ENCODE measurements at places on chromosomes 5 and 9.

DNA sequence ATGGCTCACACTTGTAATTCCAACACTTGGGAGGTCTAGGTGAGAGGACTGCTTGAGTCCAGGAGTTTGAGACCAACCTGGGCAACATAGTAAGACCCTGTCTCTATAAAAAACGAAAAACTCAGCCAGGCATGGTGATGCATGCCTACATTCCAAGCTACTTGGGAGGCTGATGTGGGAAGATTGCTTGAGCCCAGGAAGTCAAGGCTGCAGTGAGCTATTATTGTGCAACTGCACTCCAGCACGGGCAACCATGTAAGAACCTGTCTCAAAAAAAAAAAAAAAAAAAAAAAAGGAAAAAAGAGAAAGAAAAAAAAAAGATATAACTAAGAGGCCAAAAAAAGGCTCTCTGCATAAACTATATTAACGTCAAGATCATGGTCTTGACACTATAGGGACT lies 27.3 kb downstream of the GIN1 start:
- DNase-seq = no peak

DNA sequence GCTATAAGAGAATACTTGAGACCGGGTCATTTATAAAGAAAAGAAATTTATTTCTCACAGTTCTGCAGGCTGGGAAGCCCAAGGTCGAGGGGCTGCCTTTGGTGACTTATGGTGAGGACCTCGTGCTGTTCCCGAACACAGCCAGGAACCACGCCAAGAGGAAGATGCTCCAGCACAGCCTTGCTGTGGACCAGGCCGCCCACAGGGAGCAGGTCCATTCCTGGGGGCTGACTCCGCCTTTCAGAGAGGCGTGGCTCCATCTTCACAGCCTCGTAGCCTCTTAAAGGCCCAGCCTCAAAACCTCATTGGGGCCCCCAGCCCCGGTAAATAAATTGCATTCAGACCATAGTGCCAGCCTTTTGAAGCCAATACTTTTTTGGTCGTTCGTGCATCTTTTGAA lies 93.5 kb upstream of the CACNA1B start:
- DNase-seq = no peak

GRCh38 chr5:128121651-128122050 lies 38.1 kb downstream of the SLC12A2 start:
- DNase-seq = no peak

GRCh38 chr9:94153905-94154304 lies 69.6 kb downstream of the PTPDC1 start:
- no peak for DNase-seq

GRCh38 chr9:131060900-131061630 lies 35.3 kb upstream of the AIF1L start:
- no peak for DNase-seq

DNA sequence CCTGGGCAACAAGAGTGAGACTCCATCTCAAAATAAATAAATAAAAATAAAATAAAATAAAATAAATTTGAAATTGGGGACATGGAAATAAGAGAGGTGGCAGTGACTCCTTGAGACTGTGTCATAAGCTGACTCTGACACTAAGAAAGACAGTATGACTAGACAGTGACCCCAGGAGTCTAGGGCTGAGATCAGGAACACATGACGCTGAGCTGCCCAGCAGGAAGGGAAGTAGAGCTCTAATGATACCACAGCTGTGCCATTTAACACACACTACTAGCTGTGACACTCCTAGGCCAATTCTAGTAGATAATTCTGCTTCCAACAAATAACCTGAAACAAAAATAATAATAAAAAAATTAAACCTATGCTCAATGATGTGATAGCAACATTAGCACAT lies 293.0 kb downstream of the SEC61B start:
- DNase-seq = no peak

- DNase-seq = no peak
These were observed 475.0 kb downstream of the CTNND2 start for GRCh38 chr5:11429254-11429653.

DNA sequence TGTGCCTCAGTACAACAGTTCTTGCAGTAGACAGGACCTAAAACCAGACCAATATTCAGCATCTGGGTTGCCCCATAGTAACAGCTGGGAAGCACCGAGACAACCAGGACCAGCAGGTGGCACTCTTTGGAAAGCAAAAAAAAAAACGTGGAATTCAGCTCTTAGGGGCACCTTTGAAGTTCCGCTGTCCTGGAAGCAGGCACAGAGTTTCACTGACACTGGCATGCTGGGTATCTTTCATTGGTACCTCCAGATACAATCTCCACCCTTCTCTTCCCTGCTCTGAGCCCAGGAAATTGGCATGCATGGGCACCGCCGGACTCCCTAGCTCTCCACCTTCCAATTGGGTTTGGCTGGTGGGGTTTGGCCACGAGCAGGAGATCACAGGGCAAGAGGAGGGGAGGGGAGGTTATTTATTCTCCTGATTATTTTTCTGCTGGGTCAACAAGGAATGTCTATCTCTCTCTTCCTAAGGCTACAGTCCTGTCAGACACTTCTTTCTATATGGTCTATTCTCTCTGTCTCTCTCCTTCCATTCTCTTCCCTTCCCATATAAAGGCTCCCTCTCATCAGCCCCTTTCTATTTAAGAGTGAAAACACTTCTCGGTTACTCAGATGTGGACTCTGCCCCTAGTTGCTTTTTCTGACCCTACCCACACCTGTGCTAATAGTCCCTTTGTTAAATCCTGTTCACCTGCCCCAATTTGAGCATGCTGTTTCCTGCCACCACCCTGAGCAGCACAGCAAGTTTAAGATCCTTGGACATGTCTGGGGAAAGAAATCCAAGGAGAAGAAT lies 1.9 kb upstream of the IDNK start:
- DNase-seq = peak; percentile 66

DNA sequence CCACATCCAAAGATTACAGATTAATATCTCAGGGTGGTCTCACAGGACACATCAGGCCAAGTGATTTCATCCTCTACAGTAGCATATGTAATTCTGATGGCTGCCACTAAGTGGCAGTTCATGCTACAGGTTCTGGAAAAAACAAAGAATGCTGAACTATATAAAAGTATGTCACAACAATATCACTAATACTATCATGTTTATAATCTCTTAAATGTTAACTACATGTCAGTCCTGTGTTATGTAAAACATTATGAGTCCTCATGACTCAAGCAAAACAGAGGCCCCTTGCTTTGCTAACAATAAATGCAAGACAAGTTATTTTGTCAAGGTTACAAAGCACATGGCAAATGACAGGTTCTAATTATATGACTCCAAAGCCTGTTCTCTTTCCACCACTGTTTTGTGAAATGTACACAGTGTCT lies 233.2 kb downstream of the FBXL17 start:
- DNase-seq = no peak

GRCh38 chr5:963310-963672 lies 45.3 kb upstream of the NKD2 start:
- no peak for DNase-seq

GRCh38 chr5:1021136-1021968 lies 12.8 kb downstream of the NKD2 start:
- DNase-seq = no peak

DNA sequence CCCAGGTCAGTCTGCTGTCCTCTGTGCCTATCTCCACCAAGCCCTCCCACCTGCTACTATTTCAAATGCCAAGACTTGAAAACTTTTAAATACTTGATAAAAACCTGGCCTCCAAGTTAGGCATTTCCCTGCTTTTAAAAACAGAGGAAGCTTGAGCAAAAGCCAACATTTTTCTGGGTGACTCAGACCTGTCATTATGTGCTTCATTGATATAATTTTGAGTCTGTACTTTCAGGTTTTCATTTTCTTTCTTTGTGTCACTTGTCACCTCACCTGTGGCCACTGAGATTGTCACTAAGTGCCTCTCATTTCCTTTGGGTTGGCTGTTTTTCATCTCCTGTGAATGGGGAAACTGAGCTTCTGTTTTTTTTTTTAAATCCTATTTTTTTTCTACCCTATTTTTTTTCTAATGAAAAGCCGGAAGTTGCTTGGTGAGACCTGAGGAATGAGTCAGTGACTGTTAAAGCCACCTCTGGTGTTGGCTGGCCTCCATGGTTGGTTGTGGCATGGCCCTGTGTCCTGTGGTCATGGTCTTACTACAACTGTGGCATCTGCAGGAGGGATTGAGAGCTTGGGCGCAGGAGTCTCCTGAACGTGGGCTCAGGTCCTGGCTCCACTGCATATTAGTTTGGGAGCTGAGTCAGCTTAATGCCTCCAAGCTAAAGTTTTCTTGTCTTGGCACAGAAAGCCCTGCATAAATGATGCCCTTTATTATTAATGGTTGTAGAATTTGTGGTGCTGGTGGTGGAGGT lies 56.7 kb downstream of the ARHGAP26 start:
- no peak for DNase-seq

DNA sequence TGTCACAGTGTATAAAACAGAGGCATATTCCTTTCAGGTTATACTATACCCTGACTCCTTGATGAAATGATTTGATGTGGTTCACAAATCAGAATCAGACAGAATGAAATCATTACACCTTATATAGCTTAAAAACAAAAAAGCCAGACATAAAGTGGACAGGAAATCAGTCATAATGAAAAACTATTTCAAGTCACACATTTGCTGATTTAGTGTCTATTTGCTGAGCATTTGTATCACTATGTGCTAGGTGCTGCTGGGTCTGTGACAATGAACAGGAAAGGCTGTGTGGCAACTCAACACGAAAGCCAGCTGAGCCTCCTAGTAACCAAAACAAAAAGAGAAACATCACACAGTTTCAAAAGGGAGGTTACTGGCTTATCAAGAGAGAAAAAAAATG lies 194.0 kb downstream of the EFNA5 start:
- peak; percentile 52 for DNase-seq

DNA sequence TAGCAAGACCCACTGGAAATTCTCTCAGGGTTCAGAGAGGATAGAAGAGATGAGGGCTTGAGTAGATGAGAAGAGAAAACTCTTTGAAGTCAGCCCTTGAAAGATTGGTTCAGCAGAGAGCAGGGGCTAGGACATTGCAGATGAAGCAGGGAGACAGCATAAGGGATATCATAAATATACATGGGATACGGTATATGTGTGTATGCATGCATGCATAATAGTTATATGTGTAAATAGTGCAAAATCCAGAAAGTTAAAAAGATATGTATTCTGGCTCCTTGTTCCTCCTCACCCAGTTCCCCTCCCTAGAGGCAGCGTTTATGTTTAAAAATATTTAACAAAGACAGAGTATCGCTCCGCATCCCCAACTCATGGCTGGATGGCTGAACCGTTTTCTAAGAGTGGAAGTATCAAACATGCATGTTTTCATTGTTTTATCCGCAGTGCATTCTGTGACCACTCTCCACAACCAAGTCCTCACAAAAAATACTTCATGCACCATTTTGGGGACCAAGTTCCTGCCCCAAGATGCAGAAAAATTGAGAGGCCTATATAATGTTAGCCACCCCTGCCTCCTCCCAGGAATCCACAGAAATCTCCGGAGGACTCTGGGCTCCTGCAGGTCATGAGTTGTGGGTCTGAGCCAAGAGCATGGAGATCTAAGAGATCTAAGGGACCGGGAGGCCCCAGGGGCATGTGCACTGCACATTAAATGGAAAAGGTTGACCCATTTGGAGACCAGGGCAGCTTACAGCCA lies 119.5 kb downstream of the MTX3 start:
- no peak for DNase-seq

- DNase-seq = no peak
These were observed 19.9 kb downstream of the GDA start for GRCh38 chr9:72169178-72169577.

DNA sequence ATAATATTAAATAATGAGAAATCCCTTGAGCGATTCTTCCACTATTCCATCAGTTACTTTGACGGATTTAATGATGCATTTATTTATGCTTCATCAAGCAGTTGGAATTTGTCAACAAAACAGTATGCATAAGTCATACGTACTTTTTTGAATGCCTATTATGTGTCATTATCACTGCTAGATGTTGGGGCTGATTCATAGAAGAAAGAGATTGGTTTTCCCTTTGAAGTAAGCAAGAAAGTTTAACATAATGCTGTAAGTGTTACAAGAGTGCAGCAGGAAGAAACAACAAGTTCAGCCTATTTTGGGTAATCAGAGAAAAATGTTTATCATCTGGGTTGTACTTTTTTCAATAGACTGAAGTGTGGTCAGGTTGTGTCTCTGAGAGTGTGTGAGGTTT lies 121.2 kb upstream of the RANBP3L start:
- DNase-seq = no peak

DNA sequence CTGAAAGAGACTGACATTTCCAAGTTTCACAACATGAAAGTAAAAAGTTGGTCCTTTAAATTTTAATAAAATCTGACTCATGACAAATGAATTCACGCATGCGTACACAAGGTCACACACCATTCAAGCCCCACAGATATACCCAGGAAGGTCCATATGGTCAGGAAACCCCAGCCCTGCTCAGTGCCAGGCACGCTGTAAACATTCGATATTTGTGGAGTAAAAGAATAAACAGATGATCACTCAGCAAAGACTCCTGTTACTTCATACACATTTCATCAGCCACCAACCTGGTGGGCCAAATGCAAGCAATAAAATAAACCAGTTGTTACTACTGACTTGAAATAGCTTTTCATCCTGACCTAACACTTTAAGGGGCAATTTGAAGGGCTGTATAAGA lies 158.0 kb upstream of the RETREG1 start:
- no peak for DNase-seq

DNA sequence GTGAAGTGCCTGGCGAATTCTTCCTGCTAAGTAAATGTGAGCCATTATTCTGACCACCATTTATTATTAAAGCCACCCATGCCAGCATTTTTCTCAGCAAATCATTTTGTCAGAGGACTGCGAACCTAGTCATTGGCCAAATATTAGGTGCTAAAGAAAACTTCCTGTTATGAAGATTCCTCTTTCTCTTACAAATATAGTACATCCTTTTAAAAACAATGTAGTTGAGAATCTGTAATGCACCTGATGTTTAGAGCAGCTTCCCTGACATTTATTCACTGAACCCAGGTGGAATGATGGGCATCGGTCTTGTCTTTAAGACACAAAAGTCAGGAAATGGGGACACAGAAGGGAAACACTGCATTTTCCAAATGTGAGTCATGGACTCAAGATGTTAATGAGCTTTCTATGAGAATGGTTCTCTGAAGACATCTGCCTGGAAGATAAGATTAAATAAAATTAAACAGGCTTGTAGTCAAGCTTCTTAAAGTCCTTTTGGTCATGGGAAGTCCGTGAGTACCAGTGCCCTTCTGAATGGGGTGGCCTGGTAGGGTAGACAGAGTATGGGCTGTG lies 290.6 kb downstream of the FBXL7 start:
- DNase-seq = no peak

GRCh38 chr9:35749515-35750255 lies 598 bp downstream of the RGP1 start:
- DNase-seq = no peak

Measured in NCI-H774 (cell line).